ENCODE measurements at places on chromosomes 3 and 15.
A peak's percentile ranks its signal among the peaks of the same experiment; 100 is the strongest.

DNA sequence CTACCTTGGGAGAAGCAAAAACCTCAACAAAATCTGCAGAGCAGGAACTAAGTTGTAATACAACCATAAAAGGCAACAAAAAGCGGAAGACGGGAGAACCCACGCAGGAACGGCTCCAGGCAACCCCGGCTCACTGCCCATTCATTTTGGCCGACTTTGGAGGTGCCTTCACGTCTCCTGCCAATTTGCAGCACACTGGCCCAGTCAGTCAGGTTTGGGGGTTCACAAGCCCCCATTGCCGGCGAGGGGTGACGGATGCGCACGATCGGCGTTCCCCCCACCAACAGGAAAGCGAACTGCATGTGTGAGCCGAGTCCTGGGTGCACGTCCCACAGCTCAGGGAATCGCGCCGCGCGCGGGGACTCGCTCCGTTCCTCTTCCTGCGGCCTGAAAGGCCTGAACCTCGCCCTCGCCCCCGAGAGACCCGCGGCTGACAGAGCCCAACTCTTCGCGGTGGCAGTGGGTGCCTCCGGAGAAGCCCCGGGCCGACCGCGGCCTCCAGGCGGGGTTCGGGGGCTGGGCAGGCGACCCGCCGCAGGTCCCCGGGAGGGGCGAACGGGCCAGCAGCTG lies 463 bp downstream of the TERC start:
- no peak for DNase-seq

- DNase-seq, result peak; percentile 94
These were observed 176.5 kb upstream of the PFN2 start for GRCh38 chr3:150146991-150147761.

DNA sequence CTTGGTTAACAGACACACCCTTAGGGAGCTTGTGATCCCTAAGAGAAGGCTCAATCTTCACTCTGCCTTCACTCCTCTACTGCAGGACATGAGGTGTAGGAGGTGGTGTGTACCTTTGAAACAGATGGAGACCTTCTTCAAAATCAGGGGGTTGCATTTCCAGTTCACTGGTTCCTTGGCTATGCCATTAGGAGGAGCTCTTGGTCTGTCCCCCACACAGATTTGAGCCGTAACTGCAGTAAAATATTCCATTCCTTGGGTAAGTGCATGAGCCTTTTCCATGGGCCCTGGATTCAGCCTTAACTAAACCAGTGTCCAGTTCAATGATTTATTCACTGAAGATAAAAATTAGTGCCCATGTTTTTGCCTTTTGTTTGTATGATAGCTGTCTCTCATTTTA lies 144.6 kb downstream of the MCTP2 start:
- DNase-seq, result no peak

- no peak for DNase-seq
These were observed 190.7 kb upstream of the CTDSPL start for GRCh38 chr3:37670961-37671483.

DNA sequence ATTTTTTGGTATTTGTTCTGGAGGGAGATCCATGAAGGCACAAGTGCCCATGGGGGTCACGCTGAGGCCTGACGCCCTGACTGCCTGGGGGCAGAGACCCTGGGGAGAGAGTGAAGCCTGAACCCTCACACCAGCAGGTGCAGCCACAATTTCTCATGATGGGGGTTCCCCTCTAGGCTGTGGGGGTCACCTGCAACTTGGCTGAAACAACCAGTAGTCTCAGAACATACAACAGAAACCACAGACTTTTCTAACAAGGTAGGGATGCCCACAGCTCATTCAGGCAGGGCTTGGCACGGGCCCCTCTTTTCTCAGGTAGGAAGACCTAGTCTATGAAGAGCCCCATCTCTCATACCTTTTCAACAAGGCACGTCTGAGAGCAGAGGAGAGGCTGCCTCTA lies 245.1 kb downstream of the ADAMTS17 start:
- no peak for DNase-seq

DNA sequence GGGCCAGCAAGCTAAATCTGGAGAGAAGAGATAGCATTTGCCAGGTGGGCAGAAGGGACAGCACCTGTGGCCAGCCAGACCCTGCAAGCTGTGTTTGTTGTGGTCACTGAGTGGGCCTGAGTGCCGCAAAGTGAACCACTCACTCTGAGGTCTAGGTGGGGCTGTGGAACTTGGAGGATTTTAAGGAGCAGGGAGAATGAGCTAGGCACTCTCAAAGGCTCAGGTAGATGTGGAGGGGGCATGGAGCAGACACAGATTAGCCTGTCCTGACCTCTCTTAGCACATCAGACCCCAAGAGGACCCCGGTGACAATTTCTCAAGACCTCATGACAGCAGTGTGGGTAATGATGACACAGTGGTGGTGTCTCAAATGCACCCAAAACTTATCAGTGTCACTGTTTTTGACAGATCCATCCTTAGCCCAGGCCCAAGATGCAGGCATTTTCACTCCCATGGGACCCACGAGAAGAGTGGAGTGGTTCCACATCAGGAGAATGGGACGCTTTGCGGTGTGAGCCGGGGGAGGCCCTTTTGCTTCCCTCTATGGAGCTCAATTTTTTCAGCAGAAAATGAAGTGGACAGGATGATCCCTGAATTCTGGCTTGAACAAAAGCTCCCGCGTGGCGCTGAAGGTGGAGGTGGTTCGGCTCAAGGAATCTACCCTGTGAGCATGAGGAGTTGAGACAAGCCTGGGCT lies 43.8 kb upstream of the TLE3 start:
- DNase-seq, result no peak

DNA sequence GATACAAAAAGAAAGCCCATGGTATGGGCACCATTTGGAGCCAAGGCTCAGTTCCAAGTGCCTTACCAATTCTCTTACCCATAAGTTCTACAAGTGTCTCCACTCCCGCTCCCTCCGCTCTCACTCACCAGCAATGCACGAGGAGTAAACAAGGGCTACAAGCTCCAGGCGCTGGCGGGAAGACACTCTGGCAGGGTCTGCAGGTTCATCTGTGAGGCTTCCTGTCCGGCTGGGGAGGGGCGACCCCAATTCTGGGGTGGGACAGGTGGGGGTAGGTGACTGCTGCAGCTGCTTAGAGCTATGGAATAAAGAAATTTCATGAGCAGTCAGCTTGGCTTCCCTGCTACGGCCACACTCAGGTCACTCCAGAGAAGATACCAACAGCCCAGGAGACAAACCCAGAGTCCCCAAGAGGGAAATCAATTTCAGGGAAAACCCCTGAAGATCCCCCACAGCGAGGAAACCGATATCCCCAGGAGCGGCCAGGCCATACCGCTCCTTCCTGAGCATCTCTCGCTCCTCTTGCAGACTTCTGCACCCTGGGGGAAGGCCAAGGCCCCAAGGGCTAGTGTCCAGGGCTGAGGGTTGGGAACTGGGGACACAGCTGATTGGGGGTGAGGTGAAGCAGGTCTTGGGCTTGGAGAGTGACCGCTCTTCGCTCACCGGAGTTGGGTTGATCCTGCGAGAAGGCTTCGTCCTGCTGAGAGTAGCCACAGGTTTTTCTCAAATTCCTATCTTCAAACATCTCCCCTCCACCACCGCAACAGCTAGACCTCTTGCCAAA lies 1.4 kb downstream of the CDAN1 start:
- DNase-seq, result no peak

GRCh38 chr3:157606011-157606851 lies 103.0 kb upstream of the VEPH1 start:
- DNase-seq, result peak; percentile 58

GRCh38 chr3:107367353-107367752 lies 9.9 kb upstream of the CCDC54 start:
- DNase-seq, result peak; percentile 76

DNA sequence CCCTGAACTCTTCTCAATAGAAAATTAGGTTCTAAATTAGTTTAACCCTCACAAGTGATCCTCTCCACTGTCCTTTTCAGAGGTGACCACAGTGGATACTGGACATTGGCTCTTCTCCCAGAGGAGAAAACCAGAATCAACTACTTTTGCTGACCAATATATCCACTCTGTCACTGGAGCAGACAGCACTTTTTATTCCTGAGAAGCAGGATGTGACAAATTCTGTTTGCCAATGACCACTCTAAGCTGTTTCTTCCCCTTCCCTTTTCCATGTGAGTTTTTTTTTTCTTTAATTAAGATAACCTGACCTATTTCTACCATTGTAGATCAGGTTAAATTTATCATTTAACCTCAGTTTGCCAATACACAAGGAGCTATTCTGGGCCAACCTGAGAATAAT lies 79.7 kb upstream of the ZNF280D start:
- DNase-seq, result no peak

GRCh38 chr3:64438812-64439211 lies 213.5 kb upstream of the PRICKLE2 start:
- DNase-seq, result no peak

GRCh38 chr15:22893081-22893480 lies 54.6 kb downstream of the NIPA2 start:
- DNase-seq, result no peak

DNA sequence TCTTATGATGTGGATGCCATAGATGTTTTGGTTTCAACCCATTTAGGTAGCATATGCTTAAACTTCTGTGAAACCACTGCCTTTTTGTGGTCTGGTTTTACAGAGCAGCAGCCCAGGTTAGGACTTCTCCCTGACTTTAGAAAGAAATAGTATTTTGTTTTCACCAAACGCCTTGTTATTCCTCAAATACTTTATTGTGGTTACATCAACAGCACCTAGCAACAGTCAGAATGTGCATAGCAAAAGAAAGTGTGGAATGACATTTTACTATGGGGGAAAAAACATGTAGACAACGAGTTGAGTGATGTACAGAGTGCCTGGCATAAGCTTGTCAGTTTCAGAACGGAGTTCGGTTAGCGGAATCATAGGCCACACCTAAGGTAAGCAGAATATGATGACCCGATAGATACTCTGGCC lies 159.2 kb downstream of the TPRG1 start:
- no peak for DNase-seq

- DNase-seq, result peak; percentile 93
These were observed 60.2 kb upstream of the SLC4A7 start for GRCh38 chr3:27544372-27544865.

Data from HS-5 (cell line).